ENCODE measurements at places on chromosomes 16 and 17.

DNA sequence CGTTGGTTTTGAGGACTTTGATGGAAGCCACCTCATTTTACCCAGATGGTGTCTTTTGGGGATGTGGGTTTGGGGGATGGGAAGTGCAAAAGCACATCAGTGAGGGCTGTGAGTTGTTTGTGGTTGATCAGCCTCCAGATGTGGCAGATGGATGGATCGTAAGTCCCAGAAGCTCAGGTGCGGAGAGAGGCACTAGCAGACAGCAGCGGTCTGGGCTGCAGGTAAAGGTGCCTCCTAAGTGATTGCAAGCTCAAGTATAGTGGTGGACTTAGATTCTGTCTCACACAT, 18.0 kb downstream of the HS3ST3B1 start:
- DNase-seq: no peak

- no peak for DNase-seq
Measured at GRCh38 chr16:12398029-12398682, 405.5 kb downstream of the CPPED1 start.

GRCh38 chr17:50587571-50587970, 27.1 kb downstream of the CACNA1G start:
- DNase-seq: no peak

DNA sequence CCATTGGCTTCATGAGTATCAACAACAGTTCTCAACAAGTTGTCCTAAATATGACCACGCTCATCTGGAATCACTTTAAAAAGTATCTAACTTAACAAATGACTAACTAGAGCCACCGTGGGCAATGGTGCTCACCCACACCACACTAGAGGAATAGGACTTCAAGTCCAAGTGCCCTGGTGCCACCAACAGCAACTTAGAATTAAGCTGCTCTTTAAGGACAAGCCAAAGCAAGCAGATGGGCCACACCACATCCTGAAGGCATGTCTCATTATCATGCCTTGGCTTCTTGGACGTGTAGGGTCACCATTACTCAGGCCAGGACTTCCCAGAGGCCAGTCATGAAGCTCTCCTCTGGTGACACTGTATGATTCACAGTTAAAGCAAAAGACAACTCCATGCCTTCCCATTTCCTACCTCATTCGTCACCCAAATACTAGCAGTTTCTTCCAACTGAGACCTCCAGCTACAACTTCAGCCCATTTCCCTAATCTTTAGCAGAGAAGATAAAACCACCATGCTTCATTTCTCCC, 9.4 kb upstream of the SLC6A4 start:
- DNase-seq: no peak

DNA sequence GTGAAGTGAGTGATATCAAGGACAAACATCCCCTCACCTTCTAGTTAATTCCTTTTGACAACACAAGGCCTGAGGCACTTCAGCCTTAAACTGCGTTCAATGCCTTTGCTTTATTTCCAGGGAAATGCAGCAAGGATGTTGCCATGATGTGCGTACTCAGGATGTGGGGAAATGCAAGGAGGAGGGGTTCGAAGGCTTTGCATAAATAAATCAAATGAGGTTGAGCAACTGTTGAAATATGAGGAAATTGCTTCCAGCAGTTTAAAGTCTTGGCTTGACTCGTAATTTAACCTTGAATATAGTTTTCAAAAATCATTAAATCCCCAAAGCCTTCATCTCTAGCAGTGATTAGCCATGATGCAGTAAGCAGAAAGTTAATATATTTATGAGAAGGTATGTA, 81.8 kb upstream of the CCL2 start:
- DNase-seq: no peak

DNA sequence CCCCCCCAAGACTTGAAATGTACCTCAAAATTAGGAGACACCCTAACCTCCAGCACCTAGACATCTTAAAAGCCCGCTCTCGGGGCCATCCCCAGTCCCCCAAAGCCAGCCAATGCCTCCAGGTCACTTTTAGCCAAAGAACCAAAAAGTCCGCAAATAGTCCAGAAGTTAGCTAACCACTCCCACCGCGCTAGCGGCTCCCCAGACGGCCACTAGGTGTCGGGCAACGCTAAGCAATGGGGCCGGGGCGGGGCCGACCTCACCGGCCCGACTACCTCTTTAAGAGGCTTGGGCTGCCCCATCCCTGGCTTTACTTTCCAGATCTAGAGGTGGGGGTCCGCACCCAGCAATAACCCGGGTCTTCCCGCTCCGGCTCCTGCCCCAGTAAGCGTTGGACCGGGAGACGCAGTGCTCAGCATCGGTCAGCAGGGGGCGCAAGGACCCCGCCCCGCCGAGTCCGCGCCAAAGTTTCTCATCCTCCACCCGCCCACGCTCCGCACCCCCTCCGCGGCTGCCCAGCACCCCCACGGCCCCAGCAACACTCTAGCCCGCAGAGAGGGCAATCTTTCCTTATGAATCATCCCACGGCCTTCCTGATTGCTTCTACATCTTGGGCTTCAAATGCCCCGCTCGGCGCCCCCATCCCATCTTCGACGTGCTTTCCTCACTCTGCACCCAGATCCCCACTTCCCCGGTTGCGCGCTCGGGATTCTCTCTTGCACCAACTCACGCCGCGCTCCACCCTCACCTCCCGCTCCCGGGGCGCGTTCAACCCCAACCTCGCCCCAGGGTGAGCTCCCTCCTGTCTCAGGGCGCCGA, 765 bp downstream of the COL1A1 start:
- no peak for DNase-seq

DNA sequence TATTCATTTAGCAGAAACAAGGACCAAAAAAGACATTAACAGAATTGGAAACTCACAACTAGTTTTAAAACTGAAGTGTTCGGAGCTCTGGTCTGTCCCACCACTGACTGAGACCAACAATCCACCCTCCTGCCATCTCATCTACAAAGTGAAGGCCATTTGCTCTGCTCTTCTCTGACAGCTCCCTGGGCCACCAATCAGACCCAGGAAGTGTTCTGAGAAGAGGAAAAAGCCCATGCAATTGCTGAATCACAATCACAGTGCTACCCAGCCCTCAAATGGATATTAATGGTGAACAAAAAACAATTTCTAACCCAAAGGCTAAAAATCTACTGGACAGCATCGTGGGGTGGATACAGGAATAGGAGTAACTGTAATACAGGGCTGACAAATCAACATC, 2.1 kb downstream of the RPL23 start:
- DNase-seq: no peak

DNA sequence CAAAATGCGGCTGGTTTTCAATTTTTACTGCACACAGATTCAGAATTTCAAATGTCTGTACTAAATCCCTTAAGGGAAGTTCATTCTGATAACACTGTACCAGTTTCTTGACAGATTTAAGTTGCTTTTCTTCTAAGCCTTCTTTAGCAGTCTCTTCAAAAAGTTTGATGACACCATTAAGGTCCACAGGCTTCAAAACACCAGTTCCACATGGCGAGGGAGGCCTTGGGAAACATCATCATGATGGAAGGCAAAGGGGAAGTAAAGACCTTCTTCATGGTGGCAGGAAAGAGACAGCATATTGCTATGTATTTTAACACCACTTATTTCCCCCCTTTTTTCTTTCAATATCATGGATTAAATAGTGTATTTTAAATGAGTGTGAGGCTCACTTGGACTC, 24.5 kb downstream of the NLRC5 start:
- no peak for DNase-seq

DNA sequence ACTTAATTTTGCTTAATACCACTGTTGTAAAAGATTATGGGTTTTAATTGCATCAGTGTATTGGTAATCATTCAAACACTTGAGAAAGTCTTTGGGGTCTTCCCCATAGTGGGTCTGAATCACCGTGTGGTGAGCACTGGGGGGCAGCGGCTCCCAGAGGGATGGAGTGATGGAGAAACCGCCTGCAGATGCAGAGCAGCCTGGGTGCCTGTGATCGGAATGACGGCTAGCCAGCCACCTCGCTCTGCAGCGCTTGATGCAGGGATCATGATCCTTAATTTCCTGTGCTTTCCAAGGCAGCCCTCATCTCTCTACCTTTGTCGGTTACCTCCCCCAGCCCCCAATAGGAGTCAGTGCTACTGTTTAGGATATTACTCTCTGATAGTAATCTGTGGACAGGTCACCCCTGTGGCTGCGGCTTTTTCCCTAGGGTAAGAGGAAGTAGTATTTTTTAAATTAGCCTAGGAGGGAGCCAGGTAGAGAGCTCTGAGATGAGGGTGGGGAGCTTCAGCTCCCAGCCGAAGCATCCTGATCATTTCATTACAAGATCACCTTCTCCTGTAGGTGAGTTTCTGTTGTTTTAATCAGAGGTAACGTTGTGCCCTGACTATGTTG, 135.6 kb downstream of the MSI2 start:
- no peak for DNase-seq

- DNase-seq: no peak
Measured at GRCh38 chr16:87536795-87537142, 43.9 kb upstream of the ZCCHC14 start.

DNA sequence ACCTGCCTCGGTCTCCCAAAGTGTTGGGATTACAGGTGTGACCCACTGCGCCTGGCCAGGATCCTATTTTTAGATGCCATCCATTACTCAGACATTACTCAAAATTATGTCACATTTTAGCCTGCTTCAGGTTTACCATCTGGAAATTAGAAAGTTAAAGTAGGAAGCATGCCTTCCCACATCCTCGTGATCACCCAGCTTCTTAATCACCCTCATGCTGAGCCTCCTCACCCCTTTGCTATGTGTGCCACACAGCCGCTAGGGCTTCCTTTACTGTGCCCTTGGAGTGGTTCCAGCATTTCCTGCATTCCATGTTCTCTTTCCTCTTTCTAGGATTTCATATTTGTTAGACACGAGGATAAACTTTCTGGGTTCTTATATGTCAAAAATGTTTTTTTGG, 9.3 kb downstream of the ADORA2B start:
- no peak for DNase-seq

Measured in cortex of kidney (tissue), 1 donor.